T-cell (primary cell): ENCODE measurements at places on chromosomes 2 and 18. TPM values are rescaled to one million over a fixed set of nuclear protein-coding genes. Genes with fewer than 3 reads are reported as not detected.

The NCKAP5 gene
- total RNA-seq = not detected

The PROC gene
- not detected for total RNA-seq

The HOXD12 gene
- not detected for total RNA-seq

The CCDC150 gene
- total RNA-seq = 1.1 TPM

The C1QL2 gene
- not detected for total RNA-seq

- DNase-seq = no peak
- H3K36me3 ChIP-seq = peaks cover 29% of the 10 kb centered on the region
- no peaks in the 10 kb centered on the region for H3K27me3 ChIP-seq
Measured at GRCh38 chr2:127069003-127069402, 38.0 kb downstream of the BIN1 start.

GRCh38 chr2:8310557-8311455, 371.1 kb upstream of the ID2 start:
- H3K36me3 ChIP-seq = no peaks in the 10 kb centered on the region
- no peak overlapping the region for H3K4me3 ChIP-seq
- peak; percentile 40 for DNase-seq
- peaks cover 72% of the 10 kb centered on the region for H3K4me1 ChIP-seq
- no peaks in the 10 kb centered on the region for H3K27me3 ChIP-seq
- H3K27ac ChIP-seq = peak overlapping the region; percentile 58

- DNase-seq = no peak
- no peaks in the 10 kb centered on the region for H3K27me3 ChIP-seq
- H3K4me3 ChIP-seq = no peak overlapping the region
- H3K4me1 ChIP-seq = no peaks in the 10 kb centered on the region
Measured at GRCh38 chr2:120461092-120461491, 115.2 kb downstream of the INHBB start.

DNA sequence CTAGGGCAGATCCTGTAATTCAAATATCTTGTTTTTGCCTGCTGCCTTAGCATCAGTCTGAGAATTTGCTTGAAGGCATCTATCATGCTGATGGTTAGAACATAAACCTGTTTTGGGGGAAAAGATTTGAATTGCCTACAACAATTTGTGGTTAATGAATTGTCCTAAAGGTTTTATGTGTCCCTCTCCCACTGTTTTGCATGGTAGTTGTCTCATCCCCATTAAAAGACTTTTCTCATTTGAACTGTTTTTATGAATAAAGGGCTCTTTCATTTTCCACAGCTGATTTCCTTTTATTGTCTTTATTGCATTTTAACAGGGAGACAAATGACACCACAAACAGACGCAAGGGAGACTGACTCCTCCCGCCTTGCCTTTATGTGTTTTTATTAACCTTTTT, 275.6 kb downstream of the PIK3C3 start:
- no peak for DNase-seq
- no peak overlapping the region for H3K4me3 ChIP-seq
- H3K27ac ChIP-seq = no peak overlapping the region
- H3K4me1 ChIP-seq = no peaks in the 10 kb centered on the region
- H3K36me3 ChIP-seq = no peaks in the 10 kb centered on the region

- no peak overlapping the region for H3K4me3 ChIP-seq
- no peaks in the 10 kb centered on the region for H3K4me1 ChIP-seq
- no peaks in the 10 kb centered on the region for H3K36me3 ChIP-seq
- no peaks in the 10 kb centered on the region for H3K27me3 ChIP-seq
- no peak for DNase-seq
Measured at GRCh38 chr18:68854786-68855391, 57.0 kb downstream of the CCDC102B start.

GRCh38 chr2:99430614-99431291, 59.1 kb downstream of the REV1 start:
- no peaks in the 10 kb centered on the region for H3K4me1 ChIP-seq
- H3K36me3 ChIP-seq = peaks cover 7% of the 10 kb centered on the region
- no peaks in the 10 kb centered on the region for H3K27me3 ChIP-seq
- H3K4me3 ChIP-seq = no peak overlapping the region

- no peaks in the 10 kb centered on the region for H3K27me3 ChIP-seq
- H3K4me1 ChIP-seq = peaks cover 48% of the 10 kb centered on the region
- no peak overlapping the region for H3K27ac ChIP-seq
- no peak overlapping the region for H3K4me3 ChIP-seq
- no peak for DNase-seq
- H3K36me3 ChIP-seq = no peaks in the 10 kb centered on the region
Measured at GRCh38 chr2:171158036-171158789, 2.5 kb downstream of the TLK1 start.

- no peak overlapping the region for H3K4me3 ChIP-seq
- H3K27ac ChIP-seq = no peak overlapping the region
- DNase-seq = no peak
- no peaks in the 10 kb centered on the region for H3K36me3 ChIP-seq
- no peaks in the 10 kb centered on the region for H3K4me1 ChIP-seq
Measured at GRCh38 chr18:27008575-27008974, 143.1 kb upstream of the AQP4 start.

GRCh38 chr2:55014962-55015939, 35.0 kb downstream of the RTN4 start:
- peak; percentile 22 for DNase-seq
- no peaks in the 10 kb centered on the region for H3K36me3 ChIP-seq
- no peaks in the 10 kb centered on the region for H3K27me3 ChIP-seq
- H3K27ac ChIP-seq = no peak overlapping the region

GRCh38 chr2:54613794-54614257, 109.6 kb upstream of the EML6 start:
- H3K4me1 ChIP-seq = peaks cover 9% of the 10 kb centered on the region
- no peak overlapping the region for H3K27ac ChIP-seq
- H3K36me3 ChIP-seq = peaks cover 51% of the 10 kb centered on the region
- DNase-seq = no peak
- no peaks in the 10 kb centered on the region for H3K27me3 ChIP-seq
- no peak overlapping the region for H3K4me3 ChIP-seq

- no peak overlapping the region for H3K4me3 ChIP-seq
- no peaks in the 10 kb centered on the region for H3K36me3 ChIP-seq
- peaks cover 3% of the 10 kb centered on the region for H3K27me3 ChIP-seq
- no peaks in the 10 kb centered on the region for H3K4me1 ChIP-seq
- no peak overlapping the region for H3K27ac ChIP-seq
- DNase-seq = no peak
Measured at GRCh38 chr2:200640176-200640575, 54.4 kb downstream of the AOX1 start.

GRCh38 chr2:218326315-218326714, 30.3 kb upstream of the CATIP start:
- H3K27ac ChIP-seq = no peak overlapping the region
- no peaks in the 10 kb centered on the region for H3K36me3 ChIP-seq
- peaks cover 38% of the 10 kb centered on the region for H3K4me1 ChIP-seq
- H3K27me3 ChIP-seq = no peaks in the 10 kb centered on the region

DNA sequence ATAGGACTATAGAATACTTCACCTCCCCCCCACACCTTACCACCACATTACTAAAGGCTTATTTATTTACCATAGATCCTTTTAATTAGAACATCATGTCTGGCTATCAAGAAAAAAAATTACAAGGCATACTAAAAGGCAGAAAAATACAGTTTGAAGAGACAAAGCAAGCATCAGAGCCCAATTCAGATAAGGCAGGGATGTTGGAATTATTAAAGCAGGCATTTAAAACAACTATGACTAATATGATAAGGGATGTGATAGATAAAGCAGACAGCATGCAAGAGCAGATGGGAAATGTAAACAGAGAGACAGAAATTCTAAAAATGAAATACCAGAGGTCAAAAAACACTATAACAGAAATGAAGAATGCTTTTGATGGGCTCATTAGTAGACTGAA, 55.4 kb upstream of the SMIM21 start:
- no peak overlapping the region for H3K27ac ChIP-seq
- H3K4me3 ChIP-seq = no peak overlapping the region
- no peaks in the 10 kb centered on the region for H3K4me1 ChIP-seq
- no peaks in the 10 kb centered on the region for H3K36me3 ChIP-seq
- DNase-seq = no peak
- no peaks in the 10 kb centered on the region for H3K27me3 ChIP-seq

DNA sequence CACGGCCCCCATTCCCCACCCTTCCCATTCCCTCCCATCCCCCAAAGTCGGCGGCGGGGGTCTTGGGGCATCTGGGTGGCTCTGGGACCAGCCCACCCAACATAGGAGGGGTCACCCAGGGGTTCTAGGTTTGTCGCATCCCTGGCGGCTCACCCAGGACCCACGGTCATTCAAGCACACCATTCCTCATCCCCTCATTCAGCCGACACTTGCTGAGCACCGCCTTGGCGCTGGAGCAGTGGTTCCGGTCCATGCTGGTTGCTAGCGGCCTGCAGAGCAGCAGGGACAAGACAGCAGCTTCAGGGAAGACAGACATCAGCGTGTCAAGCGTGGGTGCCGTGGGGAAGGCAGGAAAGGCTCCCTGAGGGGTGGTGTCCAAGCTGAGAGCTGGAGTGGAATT, 50.5 kb upstream of the OTOS start:
- H3K4me3 ChIP-seq = no peak overlapping the region
- no peaks in the 10 kb centered on the region for H3K4me1 ChIP-seq
- H3K27me3 ChIP-seq = no peaks in the 10 kb centered on the region
- no peaks in the 10 kb centered on the region for H3K36me3 ChIP-seq
- H3K27ac ChIP-seq = no peak overlapping the region

DNA sequence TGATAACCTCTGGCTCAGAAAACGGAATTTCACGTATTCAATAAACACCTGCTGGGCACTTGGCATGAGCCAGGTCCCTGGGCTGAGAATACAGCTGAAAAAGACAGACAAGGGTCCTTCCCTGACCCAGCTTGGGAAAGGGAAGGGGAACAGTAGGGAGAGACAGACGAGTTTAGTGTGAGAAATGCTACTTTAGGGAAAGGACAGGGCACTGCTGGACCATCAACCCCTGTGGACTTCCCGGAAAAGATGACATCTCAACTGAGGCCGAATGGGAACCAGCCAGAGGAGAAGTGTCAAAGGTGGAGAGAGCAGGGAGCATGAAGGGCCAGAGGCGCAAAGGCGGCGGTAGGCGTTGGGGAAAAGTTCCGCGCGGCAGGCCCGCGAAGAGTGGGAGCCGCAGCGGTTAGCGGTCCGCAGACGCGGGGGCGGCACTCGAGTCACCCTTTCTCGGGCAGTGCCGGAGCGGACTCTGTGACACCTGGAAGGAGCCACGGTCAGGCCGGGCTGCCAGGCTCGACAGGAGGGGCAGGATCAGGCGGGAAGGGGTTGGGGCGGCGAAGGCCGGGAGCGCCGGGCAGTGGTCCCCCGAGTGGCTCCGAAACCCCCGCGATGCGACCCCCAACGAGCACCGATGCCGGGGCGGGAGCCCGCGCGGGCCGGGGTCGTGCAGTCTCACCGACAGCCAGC, 519 bp downstream of the TEX261 start:
- H3K4me1 ChIP-seq = peaks cover 10% of the 10 kb centered on the region
- peaks cover 27% of the 10 kb centered on the region for H3K36me3 ChIP-seq
- H3K4me3 ChIP-seq = peak overlapping the region; percentile 87
- no peaks in the 10 kb centered on the region for H3K27me3 ChIP-seq
- DNase-seq = peak; percentile 17

GRCh38 chr18:2199060-2199459, 372.2 kb downstream of the METTL4 start:
- H3K36me3 ChIP-seq = no peaks in the 10 kb centered on the region
- no peak for DNase-seq
- H3K27me3 ChIP-seq = no peaks in the 10 kb centered on the region
- H3K4me1 ChIP-seq = no peaks in the 10 kb centered on the region
- H3K27ac ChIP-seq = no peak overlapping the region
- no peak overlapping the region for H3K4me3 ChIP-seq

DNA sequence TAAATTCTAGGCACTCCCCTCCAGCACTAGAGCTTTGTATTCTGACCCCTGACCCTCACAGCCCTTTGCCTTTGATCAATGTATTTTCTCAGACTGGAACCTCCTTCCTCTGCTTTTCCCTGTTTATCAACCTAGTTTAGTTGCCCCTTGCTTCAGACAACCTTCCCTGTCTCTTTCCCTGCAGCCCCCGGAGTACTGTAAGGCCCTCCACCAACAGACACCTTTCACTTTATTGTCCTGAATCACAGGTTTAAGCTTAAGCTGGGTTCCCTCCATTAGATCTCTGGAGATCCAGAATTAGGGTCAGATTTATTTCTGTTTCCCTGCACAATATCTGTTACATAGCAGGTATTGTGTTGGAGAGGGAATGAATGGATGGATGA, 140.2 kb downstream of the DDX1 start:
- DNase-seq = no peak
- H3K27me3 ChIP-seq = peaks cover 12% of the 10 kb centered on the region
- H3K4me1 ChIP-seq = no peaks in the 10 kb centered on the region
- H3K4me3 ChIP-seq = no peak overlapping the region

DNA sequence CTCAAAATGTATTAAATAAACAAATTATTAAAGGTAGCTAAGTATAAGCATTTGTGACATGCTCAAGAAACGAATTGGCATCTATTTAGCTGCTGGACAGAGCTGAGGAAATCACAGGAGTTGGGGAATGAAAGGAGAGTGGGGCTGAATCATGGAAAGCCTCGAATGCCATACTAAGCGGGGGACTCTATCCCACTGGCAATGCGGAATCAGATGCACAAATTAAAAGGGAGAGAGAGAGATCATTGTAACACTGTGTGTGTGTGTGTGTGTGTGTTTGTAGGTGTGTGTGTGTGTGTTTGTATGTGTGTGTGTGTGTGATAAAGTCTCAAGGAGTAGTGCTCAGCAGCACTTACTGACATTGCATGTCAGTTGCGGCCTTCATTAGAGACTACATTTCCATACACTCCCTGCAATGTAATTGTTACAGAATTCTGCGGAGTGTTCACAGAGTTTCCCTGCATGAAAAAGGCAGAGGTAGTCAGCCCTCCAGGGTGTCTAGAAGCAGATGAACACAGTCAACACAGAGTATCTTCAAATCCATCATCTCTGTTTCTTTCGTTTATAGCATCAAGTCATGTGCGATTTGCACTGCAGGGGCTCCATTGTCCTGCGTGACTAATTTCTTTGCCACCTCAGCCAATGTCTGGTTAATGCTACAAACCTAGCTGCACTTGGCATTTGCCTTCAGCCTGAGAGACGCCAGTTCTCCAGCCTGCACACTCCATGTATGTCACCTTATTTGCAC, 111.7 kb upstream of the CYRIA start:
- no peaks in the 10 kb centered on the region for H3K4me1 ChIP-seq
- H3K36me3 ChIP-seq = no peaks in the 10 kb centered on the region
- H3K27me3 ChIP-seq = no peaks in the 10 kb centered on the region
- DNase-seq = no peak
- H3K4me3 ChIP-seq = no peak overlapping the region
- H3K27ac ChIP-seq = no peak overlapping the region

GRCh38 chr2:237704501-237705434, 77.4 kb downstream of the LRRFIP1 start:
- H3K27ac ChIP-seq = peak overlapping the region; percentile 20
- DNase-seq = no peak
- H3K4me1 ChIP-seq = peaks cover 84% of the 10 kb centered on the region
- no peaks in the 10 kb centered on the region for H3K27me3 ChIP-seq

DNA sequence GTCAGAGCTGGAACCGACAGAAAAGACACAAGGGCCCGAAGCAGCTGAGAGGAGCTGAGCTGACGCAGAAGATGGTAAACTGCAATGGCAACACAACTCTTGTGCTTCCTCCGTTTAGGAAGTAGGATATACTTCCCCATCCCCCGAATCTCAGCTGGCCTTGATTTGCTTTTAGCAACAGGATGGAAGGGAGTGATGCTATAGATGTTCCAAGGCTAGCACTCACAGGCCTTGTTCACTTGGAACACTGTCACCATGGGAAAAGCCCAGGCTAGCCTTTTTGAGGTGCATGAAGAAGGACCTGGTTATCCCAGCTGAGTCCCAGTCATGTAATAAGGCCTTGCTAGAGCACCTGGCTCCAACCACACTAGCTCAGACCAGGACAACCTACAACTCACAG, 26.0 kb downstream of the STAT1 start:
- no peak for DNase-seq
- no peak overlapping the region for H3K27ac ChIP-seq
- H3K4me1 ChIP-seq = no peaks in the 10 kb centered on the region

GRCh38 chr18:9421096-9421900, 54.0 kb upstream of the RALBP1 start:
- H3K4me1 ChIP-seq = no peaks in the 10 kb centered on the region
- H3K4me3 ChIP-seq = no peak overlapping the region
- H3K36me3 ChIP-seq = no peaks in the 10 kb centered on the region
- H3K27me3 ChIP-seq = peaks cover 10% of the 10 kb centered on the region
